ENCODE measurements at places on chromosomes 1 and 21. TPM values are rescaled to one million over a fixed set of nuclear protein-coding genes. Genes with fewer than 3 reads are reported as not detected.

DNA sequence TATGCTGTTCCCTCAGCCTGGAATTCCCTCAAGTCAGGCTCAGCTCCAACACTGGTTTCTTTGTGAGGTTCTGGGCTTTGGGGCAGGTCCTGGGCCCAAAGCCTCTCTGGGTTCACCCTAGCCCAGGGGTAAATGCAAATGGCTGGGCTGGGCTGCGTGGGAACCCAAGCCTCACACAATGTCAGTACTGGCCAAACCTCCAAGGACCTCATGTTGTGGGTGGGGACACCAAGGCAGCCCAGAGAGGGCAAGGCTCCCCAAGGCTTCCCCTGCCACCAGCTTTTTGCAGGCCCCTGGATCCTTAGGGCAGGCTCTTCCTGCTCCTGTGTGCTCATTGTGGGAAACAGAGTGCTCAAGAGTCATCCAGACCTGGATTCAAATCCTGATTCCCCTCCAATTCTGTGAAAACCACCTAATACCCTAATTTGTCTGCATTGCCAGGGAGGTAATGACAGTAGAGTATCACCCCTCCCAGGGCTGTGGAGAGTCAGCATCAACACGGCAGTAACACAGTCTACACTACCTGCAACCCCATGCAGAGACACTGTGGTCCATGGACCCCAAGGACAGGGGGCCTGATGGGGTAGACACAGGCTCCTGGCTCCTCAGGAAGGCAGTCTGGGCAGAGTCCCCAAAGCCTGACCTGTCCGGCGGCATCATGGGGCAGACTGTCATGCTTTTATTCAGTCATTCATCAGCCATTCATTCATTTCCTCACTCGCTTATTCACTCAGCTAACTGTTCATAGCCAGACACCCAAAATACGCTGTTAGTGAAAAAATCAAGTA is 85.7 kb downstream of the DMRTB1 start:
- peak; percentile 41 for DNase-seq

DNA sequence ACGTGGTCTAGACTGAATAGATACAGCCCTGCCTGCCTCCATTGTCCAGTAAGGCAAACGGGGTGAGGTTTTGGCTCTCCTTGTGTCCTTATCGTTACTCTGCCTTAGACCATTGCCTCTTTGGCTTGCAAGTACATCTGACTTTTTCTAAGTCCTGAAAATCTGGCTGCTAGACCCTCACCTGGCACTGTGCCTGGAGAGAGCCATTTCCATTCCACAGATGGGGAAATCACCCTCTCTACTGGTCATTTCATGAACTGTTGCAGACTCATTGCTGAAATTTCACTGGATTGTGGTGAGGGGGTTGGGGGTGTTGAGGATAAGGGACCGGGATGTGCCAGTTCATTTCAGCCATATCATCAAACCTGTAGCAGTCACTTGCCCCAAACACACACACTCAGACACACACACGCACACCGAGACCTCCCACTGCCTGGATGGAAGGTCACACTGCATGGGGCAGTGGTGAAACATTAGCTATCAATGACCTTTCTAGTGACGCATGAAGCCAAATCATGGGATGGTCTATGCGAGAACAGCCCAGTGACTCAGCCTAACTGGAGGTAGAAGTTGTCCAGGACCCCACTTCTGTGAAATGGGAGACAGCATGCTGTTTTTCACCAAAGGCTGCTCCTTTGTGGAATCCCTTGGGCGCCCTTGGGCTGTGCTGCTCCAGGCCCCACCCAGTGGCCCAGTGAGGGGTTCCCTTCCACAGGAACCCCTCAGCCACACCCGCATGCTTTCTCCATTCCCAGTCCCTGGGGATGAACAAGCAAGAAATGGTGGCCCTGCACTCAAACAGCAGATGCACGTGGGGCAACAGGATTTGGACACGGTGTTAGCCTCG is 34.9 kb upstream of the VASH2 start:
- DNase-seq = no peak

DNA sequence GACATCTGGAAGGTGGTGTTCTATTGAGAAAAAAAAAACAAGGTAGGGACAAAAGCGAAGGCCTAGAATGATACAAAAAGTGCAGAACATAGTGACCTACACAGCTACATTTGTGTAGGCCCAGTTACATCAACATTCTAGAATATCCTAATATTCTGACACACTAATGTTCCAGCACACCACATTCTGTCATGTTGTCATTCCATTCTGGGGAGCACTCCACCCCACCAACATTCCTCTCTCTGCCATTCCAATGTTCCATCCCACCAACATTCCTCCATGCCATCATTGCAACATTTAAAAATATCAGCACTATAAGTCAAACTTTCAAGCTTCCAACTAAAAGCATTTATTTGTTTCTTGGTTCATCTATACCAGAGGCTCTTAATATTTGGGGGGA is 28.5 kb downstream of the COA7 start:
- no peak for DNase-seq

- no peak for DNase-seq
Observed at GRCh38 chr1:242004751-242005495, 6.0 kb upstream of the MAP1LC3C start.

DNA sequence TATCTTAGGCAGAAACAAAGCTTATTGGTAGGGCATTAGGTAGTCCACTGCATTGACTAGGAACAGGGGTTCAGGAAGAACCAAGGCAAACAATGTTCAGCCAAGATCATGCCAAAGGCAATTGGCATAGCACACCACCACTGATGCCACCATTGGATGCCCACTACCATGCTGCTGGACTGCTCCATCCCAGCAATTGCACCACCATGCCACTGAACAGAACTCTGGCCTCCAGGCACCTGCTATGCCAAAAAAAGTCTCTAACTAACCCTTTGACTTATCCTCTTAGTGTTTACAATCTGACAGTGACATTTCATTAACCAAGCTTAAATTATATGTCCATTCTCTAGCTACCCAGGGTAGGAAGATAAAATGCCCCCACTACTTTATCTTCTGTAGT is 509.6 kb upstream of the CAMK1G start:
- no peak for DNase-seq

DNA sequence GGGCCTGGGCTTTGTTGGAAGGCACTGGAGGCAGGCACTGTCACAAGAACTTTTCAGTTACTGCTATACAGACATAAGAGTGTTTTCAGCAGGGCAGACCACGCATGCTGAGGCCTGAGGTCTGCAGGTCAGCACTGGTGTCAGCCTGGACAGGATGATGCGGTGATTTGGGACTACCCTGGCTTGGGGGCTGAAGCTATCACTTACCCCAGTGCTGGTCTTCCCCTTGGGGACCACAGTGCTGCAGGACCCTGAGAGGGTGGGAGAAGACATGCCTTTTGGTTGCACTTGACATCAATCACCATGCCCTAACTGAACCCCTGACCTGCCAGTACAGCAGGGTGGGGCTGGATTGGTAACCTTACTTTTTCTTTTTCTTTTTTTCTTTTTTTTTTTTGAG is 9.2 kb downstream of the DMRTB1 start:
- DNase-seq = no peak

DNA sequence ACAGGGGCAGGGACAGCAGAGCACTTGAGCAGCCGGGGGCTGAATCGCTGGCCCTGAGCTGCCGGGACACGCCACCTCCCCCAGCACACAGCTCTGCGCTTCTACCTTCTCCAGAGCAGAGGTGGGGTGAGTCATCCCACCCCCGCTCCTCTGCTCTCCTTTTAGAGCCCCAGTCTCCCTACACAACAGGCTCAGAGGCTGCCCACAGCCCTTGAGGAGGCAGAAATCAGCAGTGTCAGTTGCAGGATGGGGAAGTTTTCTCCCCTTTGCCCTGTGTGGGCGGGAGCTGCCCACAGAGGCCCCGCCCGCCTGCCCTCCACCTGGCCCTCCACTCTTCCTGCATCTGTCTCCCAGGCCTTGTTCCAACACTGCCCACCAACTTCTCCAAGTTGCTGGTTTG is 94.6 kb downstream of the STUM start:
- DNase-seq = no peak

DNA sequence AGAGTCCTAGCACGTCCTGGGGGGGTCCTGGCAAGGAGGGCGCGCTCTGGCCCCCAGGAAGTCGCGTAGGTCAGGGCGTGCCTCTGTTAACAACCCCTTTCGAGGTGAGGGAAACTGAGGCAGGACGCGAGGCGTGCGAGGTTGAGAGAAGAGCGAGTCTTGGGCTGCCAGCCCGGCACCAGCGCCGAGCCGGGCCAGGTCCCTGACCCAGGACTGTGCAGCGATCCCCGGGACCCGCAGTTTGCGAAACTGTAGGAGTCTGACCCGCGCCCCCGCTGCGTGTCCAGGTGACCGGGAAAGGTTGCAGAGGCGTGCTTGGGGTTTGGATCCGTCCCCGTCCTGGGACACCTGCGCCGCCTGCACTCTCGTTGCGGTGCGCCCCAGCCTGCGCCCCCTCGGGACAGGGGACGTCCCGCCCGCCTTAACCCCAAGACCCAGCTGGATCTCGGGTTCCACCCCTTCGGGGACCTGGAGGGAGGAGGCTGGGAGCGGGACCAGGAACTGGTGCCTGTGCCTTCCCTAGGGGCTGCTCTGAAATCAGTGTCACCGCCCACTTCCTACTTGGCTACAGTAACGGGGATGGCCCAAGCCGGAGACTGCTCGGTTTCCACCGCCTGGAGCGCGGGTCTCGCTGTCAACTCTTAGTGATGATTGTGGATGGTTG is 493 bp downstream of the DISC1 start:
- peak; percentile 84 for DNase-seq

DNA sequence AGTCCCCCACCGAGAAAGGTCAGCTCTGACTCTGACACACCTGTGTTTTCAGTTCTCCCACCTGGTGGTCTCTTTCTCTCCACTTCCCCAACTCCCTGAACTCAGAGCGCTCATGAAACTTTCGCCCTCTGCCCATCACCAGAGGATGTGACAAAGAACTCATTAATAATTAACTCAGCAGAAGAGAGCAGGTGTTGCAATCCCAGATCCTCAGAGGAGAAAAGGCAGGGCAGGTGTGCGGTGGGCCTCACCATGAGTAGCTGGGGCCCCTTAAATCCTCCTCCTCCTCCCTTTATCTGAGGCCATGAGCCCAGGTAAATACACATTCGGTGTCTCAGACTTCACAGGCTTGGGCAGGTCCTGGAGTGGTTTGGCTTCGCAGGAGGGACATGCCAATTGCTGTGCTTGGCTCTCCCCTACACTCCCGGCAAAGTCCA is 1.7 kb upstream of the LAMB3 start:
- no peak for DNase-seq

GRCh38 chr21:36169470-36170128 is 13.0 kb downstream of the DOP1B start:
- DNase-seq = no peak

DNA sequence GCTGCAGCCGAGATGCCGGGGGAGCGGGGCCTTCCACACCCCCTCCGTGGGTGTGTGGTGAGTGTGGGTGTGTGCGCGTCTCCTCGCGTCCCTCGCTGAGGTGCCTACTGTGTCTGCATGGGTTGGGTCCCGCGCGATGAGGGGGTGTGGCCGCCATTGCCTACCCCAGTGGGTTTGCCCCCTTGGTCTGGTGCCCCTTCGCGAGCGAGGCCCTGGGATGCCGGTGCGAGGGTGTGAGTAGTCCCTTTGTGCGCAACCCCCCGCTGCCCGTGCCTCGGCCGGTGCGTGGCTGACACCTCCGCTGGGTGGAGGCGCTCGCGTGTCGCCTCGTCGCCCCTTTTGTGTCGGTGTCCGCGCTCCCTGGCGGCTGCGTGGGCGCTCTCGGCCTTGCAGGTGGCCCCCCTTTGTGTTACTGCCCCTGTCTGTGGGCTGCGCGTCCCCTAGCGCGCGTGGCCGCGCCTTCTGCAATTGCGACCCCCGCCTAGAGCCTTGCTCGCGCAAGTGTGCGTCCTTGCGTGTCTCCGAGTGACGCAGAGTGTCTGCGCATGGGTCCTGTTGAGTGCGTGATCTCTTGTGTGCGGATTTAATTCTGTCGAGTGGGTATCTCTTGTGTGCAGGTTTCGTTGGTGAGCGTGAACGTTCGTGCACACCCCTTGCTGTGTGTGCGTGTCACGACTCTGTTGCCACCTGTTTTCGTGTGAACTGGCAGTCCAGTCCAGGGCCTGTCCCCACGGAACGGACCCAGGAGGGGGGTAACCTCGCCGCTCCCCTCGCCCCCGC is 553 bp downstream of the TTC3 start:
- DNase-seq = peak; percentile 77

DNA sequence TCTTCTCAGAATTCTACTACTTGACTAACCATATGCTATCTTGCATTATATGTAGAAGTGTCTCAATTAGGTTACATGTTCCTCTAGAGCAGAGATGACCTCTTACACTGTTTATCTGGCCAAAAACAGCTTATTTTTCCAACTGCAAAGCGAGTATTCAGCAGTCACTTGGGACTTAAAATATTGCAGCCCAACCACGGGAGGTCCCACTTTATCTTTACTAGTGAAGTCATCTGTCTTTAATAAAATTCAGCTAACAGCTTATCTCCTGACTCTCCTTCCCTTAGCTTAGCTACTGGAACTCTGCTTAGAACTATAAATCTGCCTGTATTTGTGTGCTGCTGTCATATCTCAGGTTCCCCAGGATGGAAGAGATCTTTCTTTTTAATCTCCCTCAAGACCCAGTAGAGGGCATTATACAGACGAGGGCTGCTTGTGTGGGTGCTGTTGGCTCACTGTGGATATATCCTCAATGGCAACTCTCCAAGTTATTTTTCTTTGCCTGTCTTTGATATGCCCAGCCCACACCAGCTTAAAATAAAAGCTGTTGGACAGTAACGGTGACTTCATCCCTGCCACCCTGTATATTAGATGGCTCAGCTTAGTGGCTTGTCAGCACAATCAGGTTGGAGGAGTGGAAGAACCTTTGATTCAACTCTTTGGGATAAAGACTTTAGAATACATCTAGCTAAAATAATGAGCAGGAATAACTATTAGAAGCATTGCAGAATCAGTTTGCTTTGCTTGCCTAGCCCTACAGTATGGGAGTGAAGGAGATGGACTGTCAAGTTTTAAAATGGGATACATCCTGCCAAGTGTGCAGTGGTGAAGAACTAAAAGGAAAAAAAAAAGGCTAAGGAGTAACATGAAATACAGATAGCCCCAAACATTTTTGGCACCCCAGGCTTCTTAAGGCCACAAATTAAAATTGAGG is 9.6 kb downstream of the ENSA start:
- no peak for DNase-seq

DNA sequence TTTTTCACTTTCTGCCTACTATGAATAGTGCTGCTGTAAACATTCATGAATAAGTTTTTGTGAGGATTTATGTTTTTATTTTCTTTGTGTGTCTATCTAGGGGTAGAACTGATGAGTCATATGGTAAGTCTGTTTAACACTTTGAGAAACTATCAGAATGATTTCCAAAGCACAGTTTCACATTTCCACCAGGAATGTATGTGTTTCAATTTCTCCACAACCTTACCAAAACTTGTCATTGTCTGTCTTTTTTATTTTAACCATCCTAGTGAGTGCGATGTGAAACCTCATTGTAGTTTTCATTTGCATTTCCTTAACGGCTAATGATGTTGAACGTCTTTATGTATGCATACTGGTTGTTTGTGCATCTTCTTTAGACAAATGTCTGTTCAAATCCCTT is 23.5 kb downstream of the RNASEL start:
- no peak for DNase-seq

Gene VAV3
- total RNA-seq = 0.64 TPM

Gene RNF207
- 81.1 TPM for total RNA-seq

Gene XCL2
- total RNA-seq = not detected

Gene BMP8B
- total RNA-seq = not detected

Data from ascending aorta (tissue), 2 donors.